WERI-Rb-1 (cell line): ENCODE measurements at places on chromosomes 1 and 21.
A peak's percentile ranks its signal among the peaks of the same experiment; 100 is the strongest.

DNA sequence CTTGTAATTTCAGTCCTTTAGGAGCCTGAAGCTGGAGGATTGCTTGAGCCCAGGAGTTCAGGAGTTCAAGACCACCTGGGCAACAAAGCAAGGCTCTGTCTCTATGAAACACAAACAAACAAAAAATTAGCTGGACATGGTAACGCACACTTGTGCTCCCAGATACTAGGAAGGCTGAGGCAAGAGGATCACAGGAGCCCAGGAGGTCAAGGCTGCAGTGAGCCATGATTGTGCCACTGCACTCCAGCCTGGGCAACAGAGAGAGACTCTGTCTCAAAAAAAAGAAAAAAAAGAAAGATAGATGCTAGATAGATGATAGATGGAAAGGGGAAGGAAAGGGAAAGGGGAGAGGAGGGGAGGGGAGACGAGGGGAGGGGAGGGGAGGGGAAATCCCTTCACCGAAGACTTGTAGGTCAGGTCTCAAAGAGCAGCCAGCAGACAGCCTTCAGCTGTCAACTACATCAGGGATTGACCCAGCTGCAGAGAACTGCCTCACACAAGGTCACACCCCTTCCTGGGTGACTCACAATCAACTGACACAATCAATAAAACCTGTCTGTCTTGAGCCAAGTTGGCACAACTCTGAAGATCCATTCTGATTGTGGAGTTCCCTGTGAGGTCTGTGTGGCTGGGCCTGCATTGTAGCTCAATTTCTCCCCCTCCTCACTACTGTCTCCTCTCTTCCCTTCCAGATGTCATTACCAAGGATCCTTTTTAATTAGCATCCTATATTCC lies 200.6 kb downstream of the RGS7 start:
- DNase-seq = no peak

DNA sequence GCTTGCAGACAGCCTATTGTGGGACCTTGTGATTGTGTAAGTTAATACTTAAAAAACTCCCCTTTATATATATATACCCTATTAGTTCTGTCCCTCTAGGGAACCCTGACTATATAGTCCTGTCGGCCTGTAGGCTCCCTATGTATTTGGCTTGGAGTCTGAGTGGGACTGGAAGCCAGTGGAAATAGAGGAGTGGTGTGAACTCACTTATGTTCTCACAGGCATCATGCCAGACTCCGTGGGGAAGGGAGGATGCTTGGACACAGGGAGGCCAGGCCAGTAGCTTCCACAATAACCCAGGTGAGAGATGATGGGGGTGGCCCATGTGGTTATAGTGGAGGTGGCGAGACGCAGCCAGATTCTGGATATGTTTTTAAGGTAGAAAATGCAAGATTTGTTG lies 136.7 kb upstream of the SYT6 start:
- DNase-seq = no peak

DNA sequence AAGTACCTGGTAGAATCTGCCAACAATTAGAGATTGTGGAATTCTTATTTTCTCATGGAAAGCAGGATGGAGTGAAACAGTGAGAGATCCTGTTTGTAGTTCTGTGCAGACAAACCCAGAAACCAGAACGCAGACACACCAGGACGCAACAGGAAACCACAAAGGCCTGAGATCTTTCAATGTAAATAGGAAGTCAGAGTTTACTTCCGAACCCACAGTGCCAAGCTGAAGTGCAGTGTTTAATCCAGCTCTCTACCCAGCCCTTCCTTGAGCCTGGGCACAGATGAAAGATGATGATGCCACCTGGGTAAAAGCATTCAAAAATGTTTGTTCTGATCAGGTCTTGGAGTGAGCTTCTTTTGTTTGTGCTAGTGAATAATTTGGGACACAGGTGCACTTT lies 244.2 kb upstream of the HOOK1 start:
- no peak for DNase-seq

GRCh38 chr1:160206036-160206389 lies 829 bp downstream of the PEA15 start:
- no peak for DNase-seq

DNA sequence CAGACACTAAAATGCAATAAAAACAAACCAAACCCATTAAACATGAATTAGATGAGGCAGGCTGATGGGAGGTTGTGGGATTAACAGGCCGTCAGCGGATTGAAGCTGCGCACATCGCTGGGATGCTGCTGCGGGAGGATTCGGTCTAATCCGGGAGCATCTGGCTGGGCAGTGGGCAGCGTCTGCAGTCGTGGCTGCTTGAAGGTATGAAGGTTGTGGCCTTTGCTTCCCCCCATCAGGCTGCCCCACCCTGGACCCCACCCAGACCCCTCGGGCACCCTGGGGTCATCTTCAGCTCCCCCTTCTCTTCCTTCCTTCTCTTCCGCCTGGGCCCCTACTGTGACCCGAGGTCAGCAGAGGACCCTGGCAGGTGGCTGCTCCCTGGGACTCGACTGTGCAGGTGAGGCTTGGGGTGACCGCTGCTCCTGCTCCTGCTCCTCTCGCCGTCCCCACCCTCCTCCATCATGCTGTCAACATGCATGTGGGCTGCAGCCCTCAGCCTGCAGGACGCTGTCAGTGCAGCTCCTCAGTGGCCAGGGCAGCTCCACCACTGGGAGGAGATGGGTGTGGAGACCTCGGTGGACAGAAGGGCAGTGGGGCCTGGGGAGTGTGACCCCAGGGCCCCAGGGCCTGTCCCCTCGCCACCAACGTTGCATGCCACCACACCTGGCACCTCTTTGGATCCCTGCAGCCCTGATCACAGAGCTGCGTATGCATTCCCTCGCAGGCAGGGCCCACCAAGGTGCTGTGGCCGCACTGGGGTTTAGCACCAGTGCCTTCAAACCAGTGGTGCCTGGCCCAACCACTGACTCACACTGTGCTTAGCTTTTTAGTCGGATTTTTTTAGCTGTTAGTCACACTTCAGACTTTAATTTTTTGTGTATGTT lies 112.2 kb upstream of the COL6A1 start:
- DNase-seq = peak; percentile 74

GRCh38 chr1:231631717-231632116 lies 5.1 kb downstream of the DISC1 start:
- no peak for DNase-seq

DNA sequence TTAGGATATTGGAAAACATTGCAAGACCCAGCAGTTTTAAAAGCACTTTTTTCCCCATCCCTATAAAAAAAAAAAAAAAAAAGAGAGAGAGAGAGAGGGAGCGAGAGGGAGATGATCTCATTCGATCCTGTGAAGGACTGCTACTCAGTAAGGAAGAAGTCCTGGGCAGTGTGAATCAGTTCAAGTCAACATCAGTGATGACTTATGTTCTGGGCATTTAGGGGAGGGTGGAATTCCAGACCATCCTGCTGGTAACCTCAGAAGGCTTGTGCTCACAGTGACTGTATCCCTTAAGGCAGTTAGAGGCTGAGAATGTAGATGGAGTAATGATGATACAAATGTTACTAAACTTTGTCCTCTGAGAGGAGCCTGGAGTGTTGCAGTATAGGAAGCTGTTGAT lies 151.4 kb downstream of the TGFB2 start:
- no peak for DNase-seq

DNA sequence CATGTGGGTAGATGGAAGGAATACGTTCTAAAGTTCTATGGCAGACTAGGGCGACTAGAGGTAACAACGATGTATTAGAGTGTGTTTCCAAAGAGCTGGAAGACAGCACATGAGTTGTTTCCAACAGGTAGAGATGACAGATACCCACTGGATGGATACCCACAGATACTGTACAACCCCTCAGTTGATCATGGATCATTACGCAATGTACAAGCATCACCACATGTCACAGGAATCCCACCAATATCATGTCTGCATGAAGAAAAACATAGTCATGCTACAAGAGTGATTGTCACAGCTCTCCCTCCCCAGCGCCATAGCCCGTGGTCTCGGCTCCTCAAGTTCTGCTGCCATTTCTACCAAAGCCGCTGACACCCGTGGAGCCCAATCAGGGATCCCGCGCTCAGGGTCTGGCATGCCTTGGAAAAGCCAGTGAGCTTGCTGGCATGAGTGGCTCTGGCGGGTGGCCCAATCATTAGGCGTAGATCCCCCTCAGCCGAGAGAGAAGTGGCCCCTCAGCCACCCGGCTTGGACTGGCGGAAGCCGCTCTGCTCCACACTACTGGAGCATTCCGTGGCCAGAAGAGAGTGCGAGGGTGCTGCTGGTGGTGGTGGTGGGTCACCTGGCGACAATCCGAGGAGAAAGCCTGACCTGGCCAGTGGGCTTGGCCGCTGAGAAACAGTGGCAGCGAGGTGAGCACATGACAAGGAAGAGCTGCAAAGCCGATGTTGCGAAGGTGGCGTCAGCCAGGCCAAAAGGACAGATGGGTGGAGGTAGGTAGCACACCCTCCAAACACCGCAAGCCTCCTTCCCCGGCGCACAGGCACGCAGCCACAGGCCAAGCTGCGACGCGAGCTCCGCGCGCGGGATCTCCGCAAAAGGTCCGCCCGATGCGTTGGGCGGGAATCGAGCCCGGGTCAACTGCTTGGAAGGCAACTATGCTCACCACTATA lies 65.7 kb upstream of the FCGR2A start:
- peak; percentile 82 for DNase-seq

DNA sequence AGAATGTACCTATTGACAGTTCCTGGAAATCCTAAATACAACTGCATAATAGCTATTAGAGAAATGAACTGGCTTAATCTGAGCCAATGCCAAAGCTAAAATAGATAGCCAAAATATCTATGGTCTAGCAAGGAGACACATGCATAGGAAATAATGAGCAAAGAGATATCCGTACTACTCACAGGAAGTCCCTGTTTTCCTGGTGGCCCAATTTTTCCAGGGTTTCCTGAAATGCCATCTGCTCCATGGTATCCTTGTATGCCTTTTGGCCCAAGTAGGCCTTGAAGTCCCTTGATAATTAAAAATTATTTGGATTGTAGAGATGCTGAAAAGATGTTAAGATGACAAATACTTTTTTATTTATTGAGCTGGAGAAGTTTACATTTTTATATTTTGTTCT lies 108.4 kb upstream of the ZNHIT6 start:
- DNase-seq = no peak

GRCh38 chr1:22313321-22313720 lies 138.3 kb upstream of the ZBTB40 start:
- no peak for DNase-seq

DNA sequence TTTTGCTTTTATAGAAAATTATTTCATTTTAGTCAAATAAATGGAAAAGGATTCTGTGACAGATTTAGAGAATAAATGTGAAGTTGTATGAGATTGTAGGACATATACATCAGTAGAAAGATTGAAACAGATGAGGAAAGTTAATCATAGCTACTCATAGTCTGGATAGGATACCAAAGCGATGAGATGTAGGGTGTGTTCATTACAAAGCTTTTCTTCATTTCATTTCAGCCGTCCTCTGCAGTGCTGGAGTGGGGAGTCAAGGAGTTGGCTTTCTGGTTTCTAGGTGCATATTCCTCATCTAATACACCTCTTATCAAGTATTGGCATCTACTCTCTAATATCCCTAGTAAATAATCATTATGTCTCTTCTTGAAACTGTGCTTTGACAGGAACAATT lies 149.5 kb upstream of the NEGR1 start:
- DNase-seq = no peak

- DNase-seq = no peak
Observed at GRCh38 chr1:231701306-231701705, 74.7 kb downstream of the DISC1 start.

DNA sequence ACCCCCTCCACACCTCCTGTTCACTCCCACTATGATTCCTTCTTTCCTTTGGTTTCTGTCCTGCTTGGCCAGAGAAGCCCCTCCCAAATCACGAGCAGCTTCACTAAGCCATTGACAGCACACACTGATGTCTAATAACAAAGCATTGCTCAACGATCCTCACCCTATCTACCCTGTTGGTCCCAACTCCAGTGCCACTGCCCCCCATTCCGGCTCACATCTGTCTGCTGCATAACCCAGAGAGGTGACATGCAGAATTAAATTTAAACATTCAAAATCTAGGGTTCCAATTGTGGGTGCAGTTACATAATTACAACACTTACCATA lies 236.9 kb downstream of the TTLL7 start:
- DNase-seq = no peak

DNA sequence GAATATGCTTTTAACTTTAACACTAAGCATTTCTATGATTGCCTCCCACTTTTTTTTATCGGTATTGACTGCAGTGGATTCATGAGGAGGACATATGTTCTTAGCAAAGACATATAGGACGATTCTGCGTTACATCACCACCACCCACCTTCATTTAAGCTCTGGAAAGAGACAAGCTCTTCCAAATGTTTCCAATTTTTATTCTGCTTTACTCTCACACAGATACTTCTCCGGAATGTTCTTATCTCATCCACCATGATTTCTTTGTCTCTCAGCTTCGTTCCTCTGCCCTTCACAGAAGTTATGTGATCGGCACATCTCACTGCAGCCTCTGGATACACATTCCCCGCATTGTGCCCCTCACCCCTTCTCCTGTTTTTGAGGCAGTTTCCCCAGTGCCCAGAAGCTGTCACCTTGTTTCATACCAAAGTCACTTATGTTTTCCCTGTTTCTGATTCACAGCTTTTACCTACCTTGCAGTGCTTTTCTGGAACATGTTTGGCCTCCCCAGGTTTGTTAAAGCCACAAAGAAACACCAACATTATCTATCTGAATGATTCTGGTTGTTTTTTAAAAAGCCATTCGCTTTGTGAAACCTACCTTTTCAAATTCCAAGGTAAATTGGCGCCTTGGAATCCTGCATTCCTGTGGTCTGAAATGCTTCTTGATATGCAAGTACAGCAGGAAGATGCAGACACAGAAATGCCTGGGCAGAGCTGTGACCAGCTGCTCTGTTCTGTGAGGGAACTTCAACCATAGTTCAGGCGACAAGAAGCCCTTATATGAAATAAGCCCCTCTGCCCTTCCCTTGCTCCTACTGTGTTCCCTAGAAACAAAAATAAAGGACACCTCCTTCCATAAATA lies 1020.2 kb downstream of the TTLL7 start:
- no peak for DNase-seq

- DNase-seq = no peak
Observed at GRCh38 chr1:87226341-87226760, 102.3 kb upstream of the LMO4 start.

DNA sequence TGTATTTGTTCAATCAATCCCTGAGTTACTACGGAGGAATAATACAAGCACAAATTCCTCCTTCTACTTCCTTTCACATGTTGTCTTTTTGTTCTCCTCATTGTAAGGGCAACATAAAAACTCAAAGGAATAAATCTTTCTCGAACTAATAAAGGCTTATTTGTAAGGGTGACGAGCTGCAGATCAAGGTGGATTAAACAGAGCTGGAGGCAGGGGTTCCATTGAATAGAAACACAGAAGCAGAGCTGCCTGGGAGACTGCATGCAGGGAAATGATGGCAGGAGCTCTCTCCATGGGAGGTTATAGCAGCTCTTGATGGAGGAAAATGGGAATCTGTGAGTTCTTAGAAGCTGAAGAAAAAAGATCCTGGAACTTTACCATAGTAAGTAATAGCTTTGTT lies 160.2 kb downstream of the CYYR1 start:
- no peak for DNase-seq

DNA sequence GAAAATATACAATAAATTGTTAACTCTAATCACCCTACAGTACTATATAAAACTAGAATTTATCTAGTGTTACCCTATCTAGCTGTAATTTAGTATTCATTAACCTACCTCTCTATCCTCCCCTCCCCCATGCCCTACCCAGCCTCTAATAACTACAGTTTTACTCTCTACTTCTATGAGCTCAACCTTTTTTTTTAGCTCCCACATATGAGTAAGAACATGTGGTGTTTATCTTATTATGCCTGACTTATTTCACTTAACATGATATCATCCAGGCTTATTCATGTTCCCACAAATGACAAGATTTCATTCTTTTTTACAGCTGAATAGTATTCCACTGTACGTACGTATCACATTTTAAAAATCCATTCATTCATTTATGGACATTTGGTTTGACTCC lies 46.0 kb upstream of the WARS2 start:
- no peak for DNase-seq
